ENCODE measurements at places on chromosomes 16 and 17.

DNA sequence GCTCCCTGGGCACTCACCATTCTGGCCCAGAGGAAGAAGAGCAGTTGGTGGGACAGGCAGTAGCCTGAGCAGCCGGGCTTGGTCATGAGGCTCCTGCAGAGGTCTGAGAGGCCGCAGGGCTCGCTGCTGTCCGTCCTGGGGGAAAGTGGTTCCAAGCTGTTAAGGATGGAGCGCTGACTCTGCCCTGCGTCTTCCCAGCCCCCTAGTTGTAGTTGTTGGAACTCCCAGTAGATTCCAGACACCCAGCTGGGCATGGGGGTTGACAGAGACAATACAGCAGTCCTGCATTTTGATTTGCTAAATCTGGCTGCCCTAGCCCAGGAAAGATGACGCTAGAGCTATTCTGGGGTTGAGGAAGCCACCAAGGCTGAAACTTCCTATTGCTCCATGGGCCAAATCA lies 7.3 kb downstream of the C16orf89 start:
- DNase-seq, result peak; percentile 83

- no peak for DNase-seq
Measured at GRCh38 chr17:79841369-79842135, 2.3 kb upstream of the CBX4 start.

GRCh38 chr17:2177235-2177811 lies 122.4 kb downstream of the HIC1 start:
- no peak for DNase-seq

GRCh38 chr16:67291461-67291860 lies 12.1 kb downstream of the PLEKHG4 start:
- no peak for DNase-seq

DNA sequence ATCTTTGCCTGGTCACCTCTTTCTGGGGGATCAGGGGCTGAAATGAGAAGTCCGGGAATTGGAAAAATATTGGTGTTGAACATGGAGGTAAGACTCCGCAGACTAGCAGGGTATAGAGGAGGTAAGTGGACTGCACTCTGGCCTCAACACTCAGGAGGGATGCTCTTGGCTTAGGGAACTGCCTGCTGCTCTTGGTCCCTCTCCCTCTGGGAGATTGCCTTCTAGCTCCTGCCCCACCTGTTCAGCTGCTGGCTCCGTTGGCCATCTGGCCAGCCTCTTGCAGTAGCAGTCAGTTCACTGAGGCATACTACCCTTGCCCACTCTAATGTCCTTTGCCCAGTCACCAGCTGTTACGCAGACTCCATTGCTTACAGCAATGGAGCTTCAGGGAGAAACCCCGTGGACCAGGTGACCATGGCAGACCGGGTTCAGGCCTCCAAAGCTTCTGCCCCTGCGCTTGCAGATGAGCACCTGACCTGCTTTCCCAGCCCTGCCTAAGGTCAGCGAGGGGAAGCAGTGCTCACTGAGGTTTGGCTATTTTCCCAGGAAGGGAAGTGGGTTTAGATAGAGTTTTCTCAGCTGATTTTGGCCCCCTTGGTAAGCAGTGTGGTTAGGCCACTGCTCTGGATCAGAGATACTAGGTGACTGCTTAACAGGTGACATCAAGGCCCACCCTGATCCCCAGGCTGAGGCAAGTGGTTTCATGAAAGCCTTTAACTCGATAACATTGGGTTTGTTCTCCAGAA lies 11.9 kb downstream of the CDK5RAP3 start:
- DNase-seq, result no peak

- no peak for DNase-seq
Measured at GRCh38 chr17:64399071-64399766, 8.6 kb upstream of the PECAM1 start.

- peak; percentile 78 for DNase-seq
Measured at GRCh38 chr16:57985204-57986181, 14.6 kb upstream of the CNGB1 start.

DNA sequence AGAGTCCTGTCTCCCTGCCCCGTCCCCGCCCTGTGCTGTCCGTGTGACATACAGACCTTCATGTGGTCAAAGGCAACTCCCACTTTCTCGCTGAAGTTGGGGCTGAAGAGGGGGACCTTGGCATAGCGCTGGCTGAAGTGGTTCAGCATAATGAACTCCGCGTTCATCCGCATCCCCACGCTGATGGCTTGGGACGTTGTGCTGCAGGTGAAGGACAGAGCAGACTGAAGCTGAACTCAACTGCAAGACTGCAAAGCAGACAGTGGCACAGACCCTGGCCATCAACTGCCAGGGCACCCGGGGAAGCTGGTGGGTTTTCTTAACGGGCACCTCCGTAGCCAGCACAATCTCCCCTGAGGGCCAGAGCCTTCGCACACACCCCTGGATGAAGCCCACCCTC lies 24.2 kb downstream of the ELAC2 start:
- no peak for DNase-seq

DNA sequence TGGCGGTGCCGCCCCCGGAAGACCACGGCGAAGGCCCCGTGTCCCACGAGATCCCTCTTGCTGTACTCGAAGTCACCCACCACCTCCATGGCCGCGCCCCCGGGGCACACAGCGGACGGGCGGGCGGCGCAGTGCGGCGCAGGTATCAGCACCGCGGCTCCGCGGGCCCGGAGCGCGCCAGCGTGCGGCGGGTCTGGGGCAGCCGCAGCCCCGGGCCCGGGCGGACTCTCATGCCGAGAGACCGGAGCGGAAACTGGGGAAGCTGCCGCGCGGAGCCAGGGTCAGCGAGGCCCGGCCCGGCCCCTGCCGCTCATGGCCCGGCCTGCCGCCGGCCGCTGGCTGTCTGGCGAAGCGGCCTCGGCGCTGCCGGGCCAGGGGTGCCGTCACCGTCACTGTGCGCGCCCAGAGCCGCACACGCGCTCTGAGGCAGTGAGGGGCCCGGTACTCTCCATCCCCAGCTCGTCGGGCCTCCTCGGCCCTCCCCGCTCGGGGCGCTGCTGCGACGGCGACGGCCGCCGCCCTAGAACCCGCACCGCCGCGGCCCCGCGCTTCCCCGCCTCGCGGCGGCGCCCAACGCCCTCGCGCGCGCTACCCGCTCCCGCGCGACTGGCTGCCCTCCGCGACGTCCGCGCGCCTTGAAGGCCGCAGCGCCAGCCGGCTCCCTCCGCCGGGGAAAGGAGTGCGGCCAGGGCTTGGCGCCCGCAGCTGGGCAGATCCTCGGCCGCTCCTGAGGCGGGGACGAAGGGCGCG lies at the start of gene ULK2:
TSS of gene ULK2 (minus strand) at position 608 of the 750 bp plus-strand sequence. CDS start at position 89, 519 bp downstream.
- DNase-seq, result peak; percentile 84

GRCh38 chr16:27341549-27341948 lies 27.8 kb downstream of the IL4R start:
- no peak for DNase-seq
